ENCODE measurements at places on chromosomes 12 and 14.
A peak's percentile ranks its signal among the peaks of the same experiment; 100 is the strongest.

- peak; percentile 64 for DNase-seq
Measured at GRCh38 chr14:90551070-90551704, 154.4 kb downstream of the CALM1 start.

DNA sequence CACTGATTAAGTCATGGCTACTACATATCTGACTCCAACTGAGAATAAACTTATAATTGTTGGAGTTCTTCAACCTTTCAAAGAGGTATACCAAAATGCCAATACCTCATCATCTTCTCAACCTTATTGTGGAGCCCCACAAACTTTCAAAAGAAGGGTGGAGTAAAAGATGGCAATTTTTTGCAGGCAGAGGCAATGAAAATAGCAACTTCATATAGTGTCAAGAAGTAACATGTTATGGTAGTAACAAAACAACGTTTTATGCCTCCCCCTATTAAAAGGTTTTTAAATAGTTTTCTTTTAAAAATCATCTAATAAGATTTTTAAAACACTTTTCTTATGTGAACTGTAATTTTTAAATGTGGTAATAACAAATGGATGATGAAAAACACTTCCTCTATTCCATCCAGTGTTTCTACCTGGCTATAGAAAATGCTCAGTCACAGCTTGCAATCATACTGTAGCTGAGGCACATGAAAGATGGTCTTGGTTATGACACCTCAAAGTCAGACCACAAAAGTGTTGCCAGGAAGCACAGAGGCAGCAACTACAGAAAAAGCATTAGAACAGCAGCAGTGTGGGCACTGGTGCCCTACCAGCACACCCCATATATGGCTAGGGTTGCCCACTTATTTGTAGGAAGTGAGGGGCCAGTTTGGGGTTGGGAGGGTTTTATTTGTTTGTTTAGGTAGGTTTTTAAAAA is 7.0 kb downstream of the PPP1R12A start:
- peak; percentile 9 for DNase-seq

DNA sequence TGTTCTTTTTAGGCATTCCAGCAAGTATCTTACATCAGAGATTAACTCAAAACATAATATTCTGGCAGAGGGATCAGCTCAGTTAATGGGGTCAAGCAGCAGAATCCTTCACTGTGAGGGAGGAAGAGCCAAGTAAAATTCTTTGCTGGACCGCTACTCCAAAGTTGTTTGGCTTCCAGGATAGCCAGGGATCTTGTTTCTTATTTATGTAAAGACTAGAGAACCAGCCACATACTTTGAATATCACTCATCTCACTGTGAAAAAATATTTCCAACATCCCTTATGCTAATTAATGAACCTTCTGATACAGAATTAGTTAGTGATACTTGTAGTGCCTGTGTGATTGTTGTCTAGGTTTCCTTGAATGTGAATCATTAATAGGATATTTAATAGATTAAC is 94.2 kb downstream of the PLEKHA5 start:
- DNase-seq = peak; percentile 41

- DNase-seq = no peak
Measured at GRCh38 chr14:97379091-97379531, 581.9 kb downstream of the VRK1 start.

DNA sequence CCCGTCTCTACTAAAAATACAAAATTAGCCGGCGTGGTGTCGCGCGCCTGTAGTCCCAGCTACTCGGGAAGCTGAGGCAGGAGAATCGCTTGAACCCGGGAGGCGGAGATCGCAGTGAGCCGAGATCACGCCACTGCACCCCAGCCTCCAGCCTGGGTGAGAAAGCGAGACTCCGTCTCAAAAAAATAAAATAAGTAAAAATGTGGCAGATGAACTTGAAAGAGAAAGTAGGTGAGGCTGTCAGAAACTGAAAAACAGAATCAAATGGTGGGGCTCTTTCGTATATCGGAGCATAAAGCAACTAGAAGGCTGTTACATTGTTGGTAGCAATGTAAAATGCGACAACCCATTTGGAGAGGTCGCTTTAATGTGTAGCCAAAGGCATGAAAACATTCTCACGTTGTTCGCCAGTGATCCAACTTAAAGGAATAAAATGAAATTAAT is 767 bp upstream of the CCNT1 start:
- DNase-seq = no peak

GRCh38 chr12:57001448-57001906 is 4.9 kb downstream of the ZBTB39 start:
- peak; percentile 69 for DNase-seq

GRCh38 chr14:98685725-98686124 is 586.3 kb downstream of the BCL11B start:
- DNase-seq = no peak

GRCh38 chr14:56760164-56760914 is 49.9 kb downstream of the OTX2 start:
- DNase-seq = no peak

Measured in AG08395 (cell line).